ENCODE measurements at places on chromosomes 12 and 14.

- no peak for DNase-seq
Measured at GRCh38 chr14:72975770-72976169, 49.5 kb downstream of the DCAF4 start.

DNA sequence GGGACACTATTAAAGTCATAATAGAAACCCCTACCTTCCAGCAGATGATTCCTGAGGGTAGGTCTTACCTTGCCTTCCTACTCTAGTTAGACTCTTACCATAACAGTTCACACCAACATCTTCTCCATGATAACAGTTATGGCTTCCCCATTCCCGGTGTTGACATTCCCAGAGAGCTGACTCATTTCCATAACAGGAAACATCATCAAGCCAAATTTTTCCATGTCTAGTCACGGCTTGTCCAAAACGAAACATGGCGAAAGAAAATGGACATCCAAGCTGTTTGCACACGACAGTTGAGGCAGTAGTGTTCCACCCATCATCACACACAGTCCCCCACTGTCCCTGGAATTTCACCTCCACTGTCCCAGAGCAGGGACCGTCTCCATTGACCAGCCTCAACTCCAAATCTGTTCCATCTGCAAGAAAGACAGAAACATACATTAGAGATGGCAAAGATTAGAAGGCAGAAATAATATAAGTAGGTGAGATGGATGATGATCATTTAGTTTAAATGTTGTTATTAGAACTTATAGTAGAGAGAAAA lies 10.6 kb downstream of the CD163L1 start:
- DNase-seq, result no peak

GRCh38 chr12:93518725-93519124 lies 51.4 kb downstream of the MRPL42 start:
- no peak for DNase-seq

DNA sequence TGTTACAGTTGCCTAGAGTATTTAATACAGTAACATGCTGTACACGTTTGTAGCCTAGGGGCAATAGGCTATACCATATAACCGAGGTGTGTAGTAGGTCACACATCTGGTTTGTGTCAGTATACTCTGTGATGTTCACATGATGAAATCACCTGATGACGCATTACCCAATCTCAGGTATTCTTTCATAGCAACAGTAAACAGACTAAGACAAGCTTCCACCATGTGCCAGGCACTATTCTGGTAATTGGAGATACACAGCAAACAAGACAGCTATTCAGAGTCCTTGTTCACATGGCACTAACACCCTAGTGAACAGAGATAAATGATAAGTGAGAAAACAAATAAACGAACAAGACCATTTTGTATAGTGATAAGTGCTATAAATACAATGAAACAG lies 3.8 kb upstream of the PDE3A start:
- DNase-seq, result no peak

- no peak for DNase-seq
Measured at GRCh38 chr14:21038441-21039422, 3.4 kb upstream of the RNASE7 start.

DNA sequence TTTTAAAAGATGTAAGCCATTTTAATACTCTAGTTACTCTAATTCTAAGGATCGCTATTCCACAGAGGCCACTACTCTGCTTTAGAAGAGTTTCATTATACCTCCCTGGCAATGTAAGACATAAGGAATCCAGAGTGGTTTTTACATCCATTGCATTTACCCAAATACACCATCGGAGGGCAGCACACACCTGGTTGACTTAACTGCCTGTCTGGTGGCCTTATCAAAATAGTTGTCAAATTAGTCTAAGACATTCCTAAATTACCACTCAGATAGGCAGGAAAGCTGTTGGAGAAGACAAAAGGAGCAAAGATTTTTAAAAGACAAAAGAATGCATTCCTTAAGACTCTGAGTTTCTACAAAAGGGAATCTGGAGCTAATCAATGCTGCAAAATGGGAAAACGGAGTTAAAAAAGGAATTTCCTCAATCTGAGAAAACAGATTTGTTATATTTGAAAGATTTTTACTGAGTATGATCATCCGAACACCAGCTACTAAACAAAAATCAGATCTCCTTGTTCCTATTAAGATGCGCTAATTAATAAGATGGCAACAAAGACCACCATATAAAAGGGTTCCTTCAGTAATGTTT lies 33.8 kb upstream of the FGD4 start:
- no peak for DNase-seq

GRCh38 chr12:92012691-92013090 lies 133.0 kb downstream of the BTG1 start:
- DNase-seq, result no peak

DNA sequence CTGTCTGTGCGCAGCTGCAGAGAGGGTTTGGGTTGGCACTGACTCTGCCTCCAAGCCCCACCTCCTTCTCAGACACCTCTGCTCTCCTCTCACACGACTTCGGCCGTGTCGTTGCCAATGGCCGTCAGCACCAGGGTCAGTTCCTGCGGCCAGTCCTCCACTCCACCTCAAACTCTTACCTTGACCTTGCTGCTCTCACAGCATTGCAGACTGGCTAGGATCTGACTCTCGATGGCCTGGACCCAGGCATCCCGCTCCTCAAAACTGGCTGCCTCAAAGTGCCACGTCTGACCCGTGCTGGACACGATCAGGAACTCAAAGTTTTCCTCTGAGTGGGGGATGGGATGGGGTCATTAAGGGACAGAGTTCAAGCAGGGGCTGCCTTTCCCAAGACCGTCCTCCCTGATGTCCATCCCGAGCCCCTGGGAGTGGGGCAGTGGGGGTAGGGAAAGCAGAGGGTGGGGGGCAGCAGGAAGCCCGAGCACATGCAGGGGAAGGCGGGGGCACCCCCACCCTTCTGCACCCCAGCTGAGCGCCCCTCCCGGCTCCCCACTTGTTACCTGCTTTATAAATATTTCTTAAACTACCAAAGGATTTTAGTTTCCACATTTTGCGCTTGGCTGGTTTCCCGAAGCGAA lies 10.7 kb downstream of the AGAP2 start:
- DNase-seq, result no peak

- DNase-seq, result no peak
Measured at GRCh38 chr12:50230217-50230616, 53.1 kb downstream of the LIMA1 start.
